ENCODE measurements at places on chromosomes 16 and 17.
A peak's percentile ranks its signal among the peaks of the same experiment; 100 is the strongest.

GRCh38 chr16:56145369-56145768, 45.9 kb upstream of the GNAO1 start:
- no peak for DNase-seq

- DNase-seq: no peak
Observed at GRCh38 chr16:83926726-83927397, 26.2 kb upstream of the OSGIN1 start.

DNA sequence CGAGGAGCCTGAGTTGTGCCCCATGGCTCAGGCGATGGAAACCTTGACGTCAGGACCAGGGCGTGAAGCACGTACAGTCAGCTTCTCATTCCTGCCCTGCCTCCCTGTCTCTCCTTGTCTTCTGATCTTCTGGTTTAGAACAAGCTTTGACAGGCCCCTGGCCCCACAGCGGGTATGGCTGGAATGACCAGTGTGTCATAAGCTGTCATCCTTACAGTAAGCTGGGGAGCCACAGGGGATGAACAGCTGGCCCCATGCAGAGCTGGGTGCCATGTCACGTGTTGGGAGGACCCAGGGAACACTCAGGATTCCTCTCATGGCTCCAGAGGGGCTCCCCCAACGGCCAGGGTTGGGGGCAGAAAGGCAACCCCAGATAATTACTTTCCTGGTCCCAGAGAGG, 157.6 kb upstream of the PLCG2 start:
- no peak for DNase-seq

DNA sequence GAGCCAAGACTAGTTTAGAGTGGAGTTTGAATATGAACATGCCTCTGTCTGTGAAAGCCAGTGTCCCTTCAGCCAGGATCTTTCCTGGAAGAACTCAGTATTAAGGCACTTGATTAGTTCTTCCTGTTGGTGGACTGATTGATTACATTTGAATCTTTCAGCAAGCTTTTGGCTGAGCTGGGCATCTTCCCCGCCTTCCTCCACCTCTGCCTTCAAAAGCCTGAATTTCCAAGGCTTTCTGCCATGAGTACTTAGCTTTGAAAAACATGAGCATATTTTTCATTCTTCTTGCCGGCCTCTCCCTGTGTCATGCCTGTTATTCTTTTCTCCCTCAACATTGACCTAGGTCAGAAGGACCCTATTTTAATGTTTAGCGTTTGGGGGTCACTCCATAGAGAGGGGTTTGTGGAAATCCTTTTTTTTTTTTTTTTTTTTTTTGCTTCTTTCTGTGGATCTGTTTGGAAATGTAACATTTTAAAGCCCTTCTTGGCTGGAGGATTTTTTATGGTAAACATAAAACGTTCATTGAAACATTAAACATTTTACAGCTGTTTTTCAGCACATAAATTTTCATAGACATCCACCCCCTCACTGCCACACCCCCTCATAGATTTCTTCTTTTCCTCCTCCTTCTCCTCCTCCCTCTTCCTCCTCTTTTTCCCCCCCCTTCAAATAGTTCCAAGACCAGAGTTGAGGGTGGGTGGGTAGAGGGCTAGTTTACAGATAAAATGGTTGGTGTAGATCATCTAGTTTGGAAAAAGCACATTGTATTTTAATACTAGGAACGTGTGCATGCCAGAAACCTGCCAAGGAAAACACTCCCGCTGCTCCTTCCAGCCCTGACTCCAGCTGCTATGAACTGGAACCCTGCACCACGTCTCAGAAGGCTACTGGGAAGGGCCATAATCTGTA, 645.9 kb downstream of the WWOX start:
- DNase-seq: no peak

GRCh38 chr17:32111141-32111771, 31.0 kb upstream of the RHOT1 start:
- DNase-seq: peak; percentile 38

- no peak for DNase-seq
Observed at GRCh38 chr17:55842405-55843158, 91.7 kb downstream of the PCTP start.
